HFFc6 (cell line): ENCODE measurements at places on chromosomes 16 and 17.

DNA sequence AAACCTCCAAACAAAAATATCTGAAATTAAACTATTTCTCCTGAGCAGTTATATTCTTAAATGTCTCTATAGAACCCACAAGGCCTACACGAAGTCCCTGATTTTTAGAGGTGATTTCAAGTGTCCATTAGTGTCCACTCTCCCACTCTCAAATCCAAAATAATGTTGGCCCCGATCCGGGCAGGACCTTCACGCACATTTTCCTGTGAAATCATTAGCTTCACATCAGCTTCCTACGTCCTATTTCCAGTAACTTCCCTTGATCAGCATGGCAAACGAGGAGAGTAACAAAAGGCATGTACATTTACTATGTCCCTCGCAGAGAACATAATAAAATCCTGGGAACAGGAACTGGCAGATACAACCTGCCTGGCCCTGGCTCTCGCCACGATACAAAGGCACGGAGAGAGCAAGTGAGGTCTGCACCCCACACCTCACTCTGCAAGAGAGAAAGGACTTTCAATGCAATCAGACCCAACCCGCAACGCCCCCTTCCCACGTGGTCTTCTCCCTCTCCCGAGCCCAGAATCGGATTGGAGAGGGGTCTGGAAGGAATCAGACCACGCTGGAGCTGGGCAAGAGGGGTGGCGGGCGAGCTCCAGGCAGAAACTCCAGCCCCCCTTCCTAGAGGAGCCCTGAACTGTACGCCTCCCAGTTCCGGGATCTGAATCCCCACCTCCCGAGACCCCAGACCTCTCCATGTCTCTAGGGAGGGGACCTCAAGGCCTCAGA, 17.5 kb upstream of the C17orf78 start:
- DNase-seq, result peak; percentile 22

DNA sequence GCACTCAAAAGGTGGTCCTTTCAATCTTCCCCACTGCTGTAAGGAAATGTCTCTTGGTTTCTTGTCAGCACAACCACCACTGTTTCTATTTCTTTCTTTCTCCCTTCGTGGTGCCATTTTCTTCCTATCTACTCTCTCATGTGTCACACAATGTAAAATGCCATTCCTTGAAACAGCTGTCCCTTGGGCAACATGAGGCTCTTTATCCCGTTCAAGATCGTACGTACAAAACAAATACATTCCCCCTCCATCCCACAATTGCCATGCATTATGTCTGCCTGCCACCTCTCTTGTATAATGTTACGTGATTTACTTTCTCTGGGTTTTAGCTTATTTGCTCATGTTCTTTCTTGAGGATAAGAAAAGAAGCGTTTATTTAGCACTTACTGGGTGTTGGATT, 410.6 kb downstream of the HS3ST4 start:
- no peak for DNase-seq

GRCh38 chr16:80585764-80586163, 45.0 kb downstream of the DYNLRB2 start:
- no peak for DNase-seq

- peak; percentile 25 for DNase-seq
Measured at GRCh38 chr17:978103-979093, 1.2 kb downstream of the NXN start.

DNA sequence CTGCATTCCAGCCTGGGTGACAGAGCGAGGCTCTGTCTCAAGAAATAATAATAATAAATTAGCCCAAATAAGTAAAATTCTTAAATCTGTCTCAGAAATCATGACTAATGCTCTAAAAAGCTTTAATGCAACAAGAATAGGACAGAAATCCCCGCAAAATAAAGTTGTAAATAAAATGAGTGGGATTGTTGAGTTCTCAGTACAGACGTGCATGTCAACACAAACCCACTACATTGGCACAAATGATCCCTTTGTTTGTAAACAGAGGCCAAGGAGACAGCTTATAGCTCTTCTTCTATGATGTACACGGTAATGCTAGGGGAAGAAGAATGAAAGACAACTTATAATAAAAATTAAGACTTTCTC, 6.0 kb downstream of the STAT5B start:
- DNase-seq, result no peak

DNA sequence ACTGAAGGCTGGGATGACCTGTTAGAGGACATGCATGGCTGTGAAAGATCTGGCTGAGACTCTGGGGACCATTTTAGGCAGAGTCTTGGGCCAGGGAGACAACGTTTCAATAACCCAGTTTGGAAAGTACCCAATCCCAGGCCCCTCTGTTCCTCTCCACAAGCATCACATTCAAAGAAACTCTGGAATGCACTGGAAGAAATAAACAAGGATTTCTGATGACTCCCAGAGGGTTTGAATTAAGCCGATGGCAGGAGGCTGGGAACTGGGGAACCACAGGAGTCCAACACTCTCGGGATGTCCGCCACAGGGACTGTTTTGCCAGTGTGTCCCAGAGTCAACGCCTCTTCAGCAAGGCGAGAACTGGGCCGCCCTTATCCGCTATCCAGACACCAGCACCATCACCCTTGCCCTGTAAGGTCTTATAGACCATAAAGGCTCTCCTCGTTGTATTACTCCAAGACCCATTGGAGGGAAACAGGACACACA, 3.3 kb downstream of the PMP22 start:
- DNase-seq, result peak; percentile 16

DNA sequence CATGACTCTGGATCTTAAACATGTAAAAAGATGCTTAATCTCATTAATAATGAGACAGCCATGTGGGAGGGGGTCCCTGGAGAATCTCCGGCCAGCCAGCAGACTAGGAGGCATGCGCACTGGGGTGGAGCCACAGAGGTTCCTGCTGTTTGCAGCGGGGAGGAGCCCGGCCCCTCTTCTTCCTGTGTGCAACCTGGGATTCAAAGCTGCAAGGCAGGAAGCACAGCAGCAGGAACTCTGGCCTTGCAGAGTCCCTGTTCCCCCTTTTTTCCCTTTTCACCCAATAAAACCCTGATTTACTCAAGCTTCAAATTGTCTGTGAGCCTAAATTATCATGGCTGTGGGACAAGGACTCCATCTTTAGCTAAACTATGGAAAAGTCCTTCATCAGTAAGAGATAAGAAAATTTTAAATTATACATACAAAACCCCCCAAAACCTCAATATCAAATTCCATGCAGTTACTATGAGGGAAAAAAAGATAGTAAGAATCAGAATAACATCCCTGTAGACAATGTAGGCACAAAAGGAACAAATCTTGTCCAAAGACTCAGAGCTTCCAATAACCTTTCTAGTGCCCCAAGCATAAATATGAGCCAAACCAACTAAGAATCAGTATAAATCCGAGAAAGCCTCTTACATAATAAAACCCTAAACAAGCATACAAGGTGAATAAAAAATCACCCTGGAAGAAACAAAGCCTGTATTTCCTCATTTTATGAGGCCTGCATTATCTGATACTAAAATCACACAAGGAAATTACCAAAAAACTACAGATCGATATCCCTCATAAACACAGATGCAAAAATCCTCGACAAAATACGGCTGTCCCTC, 12.1 kb downstream of the CFDP1 start:
- DNase-seq, result peak; percentile 20

DNA sequence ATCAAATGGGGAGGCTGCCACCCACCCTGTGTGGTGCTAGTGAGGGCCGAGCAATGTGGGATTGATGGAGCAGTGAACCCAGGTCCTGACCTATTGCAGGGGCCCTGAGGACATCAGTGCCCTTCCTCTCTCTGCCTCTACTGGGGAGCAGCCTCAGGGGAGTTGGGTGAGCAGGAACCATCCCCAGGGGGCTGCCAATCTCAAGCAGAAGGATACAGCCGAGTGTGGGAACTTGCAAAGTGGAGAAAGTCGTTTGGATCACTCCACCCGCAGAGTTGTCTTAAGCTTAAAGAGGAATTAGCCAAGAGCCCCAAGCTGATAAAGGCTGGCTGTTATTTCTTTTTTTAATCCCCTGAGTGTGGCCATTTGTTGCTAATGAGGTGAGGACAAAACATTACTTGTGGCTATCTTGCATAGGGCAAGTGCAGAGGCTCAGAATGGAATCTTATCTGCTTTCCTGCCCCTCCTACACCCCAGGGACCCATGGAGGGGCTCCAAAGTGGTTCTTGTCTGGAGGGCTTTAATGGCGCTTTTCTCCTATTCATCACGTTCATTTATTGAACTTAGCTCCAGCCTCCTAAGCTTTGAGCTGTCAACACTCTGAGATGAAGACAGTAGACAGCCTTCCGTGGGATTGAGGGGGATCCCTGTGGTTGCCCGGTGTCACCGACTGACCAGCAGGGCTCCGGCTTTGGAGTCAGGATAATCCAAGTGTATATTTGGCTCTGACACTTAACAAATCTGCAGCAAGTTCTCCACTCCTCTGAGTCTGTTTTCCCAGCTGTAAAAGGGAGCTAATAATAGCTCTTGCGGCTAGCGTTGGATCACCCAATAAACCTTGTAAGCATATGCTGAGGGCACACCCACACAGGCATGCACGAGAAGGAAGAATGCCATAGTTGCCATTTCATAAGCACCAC, 45.1 kb downstream of the MYH11 start:
- DNase-seq, result peak; percentile 96

- DNase-seq, result no peak
Measured at GRCh38 chr16:48820379-48820778, 210.4 kb upstream of the N4BP1 start.

GRCh38 chr17:35784895-35785294, 10.5 kb downstream of the MMP28 start:
- DNase-seq, result no peak

DNA sequence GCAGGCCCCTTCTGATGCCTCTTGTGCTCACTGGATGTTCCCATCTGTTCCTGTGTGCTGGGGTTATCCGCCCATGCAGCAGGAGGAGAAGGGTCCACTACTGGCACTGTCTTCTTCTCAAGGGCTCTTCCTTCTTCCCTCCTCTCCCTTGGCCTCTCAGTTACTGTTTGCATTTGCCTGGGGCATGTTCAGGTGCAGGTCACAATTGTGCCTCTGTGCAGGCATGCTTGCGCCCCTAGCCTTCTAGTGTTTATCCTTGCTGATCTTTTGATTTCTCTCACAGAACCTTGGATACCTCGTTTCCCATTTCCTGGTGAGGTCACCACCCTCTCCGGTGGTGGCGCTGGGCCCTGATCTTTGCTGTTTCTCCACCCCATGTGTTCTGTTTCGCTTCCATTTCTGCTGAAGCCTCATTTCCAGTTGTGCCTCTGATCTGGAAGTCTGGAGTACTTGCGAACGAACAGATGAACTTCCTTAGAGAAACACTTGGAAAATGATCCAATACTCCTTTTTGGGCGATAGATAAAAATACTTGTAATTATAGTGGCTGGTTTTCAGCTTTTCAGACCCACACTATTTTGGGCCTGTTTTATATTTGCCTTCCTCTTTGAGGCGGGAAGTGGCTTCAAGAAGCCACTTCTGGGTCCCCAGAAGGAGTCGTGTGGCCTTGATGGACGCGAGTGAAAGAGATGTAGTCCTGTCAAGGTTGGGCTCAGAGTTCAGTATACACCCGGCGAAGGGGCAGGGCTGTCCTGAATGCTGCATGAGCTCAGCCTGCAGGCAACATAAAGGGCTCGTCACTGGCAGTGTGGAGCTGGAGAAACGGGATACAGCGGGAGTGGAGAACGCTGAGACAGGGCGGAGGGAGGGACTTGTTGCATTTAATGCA, 312.9 kb downstream of the SNX29 start:
- DNase-seq, result no peak

- peak; percentile 52 for DNase-seq
Measured at GRCh38 chr17:62668091-62668804, 40.8 kb downstream of the MRC2 start.

- no peak for DNase-seq
Measured at GRCh38 chr17:43987131-43988021, 17.0 kb upstream of the NAGS start.

DNA sequence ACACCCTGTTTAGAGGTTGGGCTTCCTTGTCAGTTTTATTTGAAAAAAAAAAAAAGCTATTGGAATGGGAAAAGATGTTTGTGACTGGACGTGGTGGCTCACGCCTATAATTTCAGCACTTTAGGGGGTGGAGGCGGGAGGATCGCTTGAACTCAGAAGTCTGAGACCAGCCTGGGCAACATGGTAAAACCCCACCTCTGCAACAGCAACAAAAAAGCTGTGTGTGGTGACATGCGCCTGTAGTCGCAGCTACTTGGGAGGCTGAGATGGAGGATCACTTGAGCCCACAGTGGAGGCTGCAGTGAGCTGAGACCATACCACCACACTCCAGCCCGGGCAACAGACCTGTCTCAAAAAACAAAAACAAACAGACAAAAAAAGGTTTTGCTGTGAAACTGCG, 66.1 kb upstream of the SIAH1 start:
- no peak for DNase-seq

DNA sequence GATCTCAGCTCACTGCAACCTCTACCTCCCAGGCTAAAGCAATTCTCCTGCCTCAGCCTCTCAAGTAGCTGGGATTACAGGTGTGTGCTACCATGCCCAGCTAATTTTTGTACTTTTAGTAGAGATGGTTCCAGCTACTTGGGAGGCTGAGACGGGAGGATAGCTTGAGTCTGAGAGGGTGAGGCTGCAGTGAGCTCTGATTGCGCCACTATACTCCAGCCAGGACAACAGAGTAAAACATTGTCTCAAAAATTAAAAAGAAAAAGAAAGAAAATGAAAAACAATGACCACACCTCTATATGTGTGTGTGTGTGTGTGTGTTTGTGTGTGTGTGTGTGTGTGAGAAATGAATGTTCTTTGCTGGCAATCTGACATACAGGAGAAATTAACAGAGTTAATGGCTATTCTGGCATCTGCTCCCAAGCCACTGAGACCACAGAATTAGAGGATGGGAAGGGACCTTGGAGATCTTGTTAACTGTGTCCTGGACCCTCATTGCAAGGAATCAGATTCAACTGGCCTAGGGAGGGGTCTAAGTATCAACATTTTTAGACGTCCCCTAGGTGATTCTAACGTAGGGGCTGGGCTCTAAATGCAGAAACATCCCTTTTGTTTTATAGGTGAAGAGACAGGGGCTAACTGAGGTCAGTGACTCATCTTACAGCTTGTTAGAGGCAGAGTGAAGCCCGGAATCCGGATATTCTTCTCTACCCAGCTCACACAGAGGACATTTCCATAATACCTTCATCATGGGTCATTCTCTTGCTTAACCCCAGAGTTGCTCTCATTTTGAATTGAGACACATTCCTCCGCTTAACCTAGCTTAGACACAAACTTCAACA, 16.4 kb upstream of the MARCHF10 start:
- peak; percentile 98 for DNase-seq

GRCh38 chr17:31931756-31932155, 5.1 kb upstream of the SUZ12 start:
- no peak for DNase-seq
